Pancreas (tissue), 10 donors: ENCODE measurements at places on chromosomes 4 and X.

- no peak for DNase-seq
Measured at GRCh38 chr4:119804404-119804803, 175.8 kb upstream of the PDE5A start.

DNA sequence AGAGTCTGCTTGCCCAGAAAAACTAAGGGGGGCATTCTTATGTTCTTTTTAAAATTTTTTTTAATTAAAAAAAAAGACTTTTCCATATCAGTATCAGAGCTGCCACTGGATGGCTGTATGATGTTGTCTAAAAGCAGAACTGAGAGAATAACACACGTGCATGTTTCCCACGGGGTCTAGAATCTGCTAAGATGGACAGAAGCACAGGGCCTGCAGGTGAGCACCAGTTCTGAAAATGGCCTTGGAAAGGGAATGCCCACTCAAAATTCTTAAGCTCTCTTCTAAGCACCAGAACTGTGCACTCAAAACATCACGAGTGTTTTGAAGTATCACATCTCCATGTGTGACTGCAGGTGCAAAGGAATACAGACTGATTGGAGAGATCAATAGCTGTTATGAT lies 61.1 kb downstream of the ARAP2 start:
- peak; percentile 35 for DNase-seq

DNA sequence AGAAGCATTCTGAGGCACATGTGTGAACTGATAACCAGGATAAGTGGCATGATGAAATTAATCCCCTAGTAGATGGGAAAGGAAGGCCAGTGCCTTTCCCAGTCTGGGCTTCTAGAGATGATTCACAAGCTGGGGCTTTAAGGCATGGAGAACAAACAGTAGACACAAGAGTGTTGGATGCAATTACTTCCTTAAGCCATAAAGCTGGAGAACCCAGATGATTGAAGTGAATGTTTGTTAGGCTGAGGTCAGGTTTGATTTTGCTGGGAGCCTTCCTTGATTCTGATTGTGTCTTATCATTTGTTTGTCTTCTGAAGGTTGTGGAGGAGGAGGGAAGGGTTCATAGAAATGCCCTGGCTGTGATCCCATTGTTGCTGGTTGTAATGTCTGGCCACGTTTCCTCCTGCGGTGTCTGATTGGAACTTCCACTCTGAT lies 125.2 kb downstream of the NHS start:
- DNase-seq = no peak

DNA sequence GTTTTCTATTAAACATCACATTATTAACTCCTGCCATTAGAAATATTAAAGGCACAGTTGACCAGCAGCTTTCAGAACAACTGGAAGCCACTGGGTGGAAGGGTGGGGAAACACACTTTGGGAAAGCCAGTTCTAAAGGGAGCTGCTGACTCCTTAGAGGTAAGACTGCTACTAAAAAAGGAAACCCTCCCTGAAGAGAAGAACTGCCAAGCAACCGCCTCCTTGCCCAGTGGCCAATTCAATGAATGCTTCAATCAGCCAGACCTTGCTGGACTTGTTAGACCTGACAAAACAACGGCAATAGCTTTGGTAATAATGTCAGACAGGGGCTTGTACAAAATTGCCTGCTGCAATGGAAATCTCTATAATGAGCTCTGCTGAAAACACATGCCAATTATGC lies 15.6 kb downstream of the OPHN1 start:
- DNase-seq = no peak

- no peak for DNase-seq
Measured at GRCh38 chr4:122712782-122713181, 19.7 kb upstream of the BBS12 start.

DNA sequence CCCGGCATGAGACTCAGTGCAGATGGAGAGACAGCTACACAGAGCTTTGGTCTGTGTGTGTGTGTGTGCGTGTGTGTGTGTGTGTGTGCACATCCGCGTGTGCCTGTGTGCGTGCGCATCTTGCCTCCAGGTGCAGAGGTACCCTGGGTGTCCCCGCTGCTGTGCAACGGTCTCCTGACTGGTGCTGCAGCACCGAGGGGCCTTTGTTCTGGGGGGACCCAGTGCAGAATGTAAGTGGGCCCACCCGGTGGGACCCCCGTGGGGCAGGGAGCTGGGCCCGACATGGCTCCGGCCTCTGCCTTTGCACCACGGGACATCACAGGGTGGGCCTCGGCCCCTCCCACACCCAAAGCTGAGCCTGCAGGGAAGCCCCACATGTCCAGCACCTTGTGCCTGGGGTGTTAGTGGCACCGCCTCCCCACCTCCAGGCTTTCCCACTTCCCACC lies 14.3 kb downstream of the FGFR3 start:
- DNase-seq = peak; percentile 33

GRCh38 chr4:7828793-7829301 lies 110.8 kb downstream of the AFAP1 start:
- DNase-seq = no peak

- DNase-seq = no peak
Measured at GRCh38 chr4:89221167-89221867, 86.3 kb downstream of the GPRIN3 start.

GRCh38 chr4:25592736-25593135 lies 62.9 kb upstream of the SLC34A2 start:
- DNase-seq = no peak

GRCh38 chrX:70254063-70254400 lies 6.0 kb downstream of the P2RY4 start:
- DNase-seq = no peak

- no peak for DNase-seq
Measured at GRCh38 chr4:103201724-103202123, 3.6 kb upstream of the CENPE start.

DNA sequence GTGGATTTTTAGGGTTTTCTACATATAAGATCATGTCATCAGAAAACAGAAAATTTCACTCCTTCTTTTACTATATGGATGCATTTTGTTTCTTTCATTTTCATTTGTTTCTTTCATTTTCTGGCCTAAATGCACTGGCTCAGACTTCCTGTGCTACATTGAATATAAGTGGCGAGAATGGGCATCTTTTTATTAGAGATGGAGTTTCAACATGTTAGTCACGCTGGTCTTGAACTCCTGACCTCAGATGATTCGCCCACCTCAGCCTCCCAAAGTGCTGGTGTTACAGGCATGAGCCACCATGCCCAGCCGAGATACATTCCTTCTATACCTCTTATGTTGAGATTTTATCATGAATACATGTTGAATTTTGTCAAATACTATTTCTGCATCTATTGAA lies 61.8 kb downstream of the BRWD3 start:
- DNase-seq = no peak

- no peak for DNase-seq
Measured at GRCh38 chrX:57900975-57901374, 9.3 kb downstream of the ZXDA start.

DNA sequence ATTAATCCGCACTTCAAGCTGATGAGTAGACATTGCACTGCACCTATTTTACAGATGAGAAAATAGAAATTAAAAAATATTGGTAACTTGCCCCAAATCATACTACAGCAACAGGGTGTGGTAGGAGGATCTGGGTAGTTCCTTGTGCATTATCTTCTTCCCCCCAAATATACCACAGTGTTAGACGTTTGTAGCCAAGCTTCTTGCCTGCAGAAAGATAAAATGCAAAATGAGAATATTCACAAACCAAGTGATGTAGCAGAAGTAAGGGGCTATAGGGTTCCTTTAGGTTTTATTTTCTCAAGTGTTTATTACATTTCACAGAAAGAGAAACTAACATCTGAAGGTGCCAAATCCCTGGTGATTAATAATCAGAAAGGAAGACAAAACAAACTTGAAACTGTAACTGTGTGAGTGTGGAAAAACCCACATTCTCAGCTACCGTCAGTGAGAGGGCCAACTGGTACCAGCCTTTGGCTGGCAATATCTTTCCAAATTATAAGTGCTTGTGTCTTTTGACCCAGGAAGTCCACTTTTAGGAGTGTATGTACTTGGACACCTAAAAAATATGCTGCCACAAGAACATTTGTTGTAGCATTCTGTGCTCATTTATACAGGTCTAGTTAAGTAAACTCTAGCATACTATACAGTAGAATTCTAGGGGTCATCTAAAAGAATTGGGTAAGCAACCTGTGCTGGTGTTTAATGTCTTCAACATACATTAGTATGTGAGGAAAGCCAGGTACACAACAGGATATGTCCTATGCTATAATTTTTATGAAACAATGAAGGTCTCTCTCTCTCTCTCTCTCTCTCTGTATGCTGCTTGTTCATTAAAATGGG lies 6.7 kb upstream of the CD38 start:
- DNase-seq = no peak

- DNase-seq = no peak
Measured at GRCh38 chr4:41155194-41155830, 59.0 kb downstream of the APBB2 start.

GRCh38 chr4:109760682-109761081 lies 30.8 kb upstream of the PLA2G12A start:
- DNase-seq = no peak

DNA sequence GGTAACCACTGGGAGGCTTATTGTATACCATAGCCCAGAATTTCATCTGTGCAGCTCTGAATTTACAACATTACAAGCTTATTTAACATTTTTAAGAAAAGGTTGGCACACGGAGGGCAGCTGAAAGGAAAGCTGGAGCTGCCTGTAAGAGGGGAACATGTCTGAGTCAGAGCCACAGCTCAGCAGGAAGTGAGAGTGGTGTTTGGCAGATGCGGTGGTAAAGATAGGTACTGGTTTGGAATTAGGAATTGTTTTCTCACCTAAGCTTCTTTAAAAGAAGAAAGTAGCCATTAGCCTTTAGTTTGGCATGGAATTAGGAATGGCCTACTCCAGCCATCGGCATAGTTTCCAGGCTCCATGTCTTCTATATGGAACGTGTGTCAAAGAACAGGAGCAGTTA lies 172.5 kb upstream of the ANXA3 start:
- no peak for DNase-seq

DNA sequence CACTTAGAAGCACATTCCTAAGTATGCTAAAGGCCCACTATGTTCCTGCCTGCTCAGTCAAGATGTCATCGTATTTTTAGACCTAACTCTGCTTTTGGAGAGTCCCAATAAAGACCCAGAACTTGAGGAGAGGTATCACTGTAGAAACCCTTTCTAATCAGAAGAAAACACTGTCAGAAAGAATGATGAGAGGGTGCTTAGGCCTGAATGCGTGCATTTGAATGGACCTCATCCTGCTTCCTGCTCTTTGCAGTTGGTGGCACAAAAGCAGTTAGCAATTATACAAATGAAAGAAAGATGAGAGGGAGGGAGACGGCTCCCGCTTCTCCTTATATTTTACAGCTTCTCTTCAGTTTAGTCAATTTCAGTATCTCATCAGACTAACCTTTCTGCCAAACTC lies 987.2 kb downstream of the CCSER1 start:
- no peak for DNase-seq

DNA sequence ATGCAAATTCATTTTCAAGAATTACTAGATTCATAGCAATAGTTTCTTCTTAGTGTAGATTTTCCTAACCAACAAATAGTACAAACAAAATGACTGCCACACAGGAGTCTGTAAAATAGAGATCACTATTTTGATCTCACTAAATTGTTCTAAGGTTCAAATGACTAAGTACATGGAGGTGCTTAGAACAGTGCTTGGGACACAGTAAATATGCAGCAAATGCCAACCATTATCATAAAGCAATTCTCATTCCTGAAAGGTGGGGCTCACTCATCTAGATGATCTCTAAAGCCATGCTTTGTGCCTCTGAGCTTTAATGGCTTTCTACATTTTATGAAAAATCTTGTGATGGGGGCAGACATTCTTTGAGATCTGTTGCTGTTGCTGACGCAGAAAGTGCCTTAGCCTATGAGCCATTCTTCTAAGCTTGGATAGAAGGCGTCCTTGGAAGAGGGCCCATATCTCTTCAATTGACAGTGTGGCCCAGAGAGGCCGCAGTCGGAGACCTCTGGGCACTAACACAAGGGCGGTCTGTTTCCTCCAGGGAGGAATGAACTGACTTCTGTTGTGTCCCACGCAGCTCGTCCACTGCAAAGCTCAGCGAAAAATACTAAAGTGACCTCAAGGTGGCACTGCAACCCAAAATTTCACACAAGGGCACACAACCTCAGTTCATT lies 23.5 kb downstream of the TLR10 start:
- DNase-seq = peak; percentile 21

GRCh38 chrX:97452283-97452682 lies 568.6 kb downstream of the RPA4 start:
- no peak for DNase-seq

DNA sequence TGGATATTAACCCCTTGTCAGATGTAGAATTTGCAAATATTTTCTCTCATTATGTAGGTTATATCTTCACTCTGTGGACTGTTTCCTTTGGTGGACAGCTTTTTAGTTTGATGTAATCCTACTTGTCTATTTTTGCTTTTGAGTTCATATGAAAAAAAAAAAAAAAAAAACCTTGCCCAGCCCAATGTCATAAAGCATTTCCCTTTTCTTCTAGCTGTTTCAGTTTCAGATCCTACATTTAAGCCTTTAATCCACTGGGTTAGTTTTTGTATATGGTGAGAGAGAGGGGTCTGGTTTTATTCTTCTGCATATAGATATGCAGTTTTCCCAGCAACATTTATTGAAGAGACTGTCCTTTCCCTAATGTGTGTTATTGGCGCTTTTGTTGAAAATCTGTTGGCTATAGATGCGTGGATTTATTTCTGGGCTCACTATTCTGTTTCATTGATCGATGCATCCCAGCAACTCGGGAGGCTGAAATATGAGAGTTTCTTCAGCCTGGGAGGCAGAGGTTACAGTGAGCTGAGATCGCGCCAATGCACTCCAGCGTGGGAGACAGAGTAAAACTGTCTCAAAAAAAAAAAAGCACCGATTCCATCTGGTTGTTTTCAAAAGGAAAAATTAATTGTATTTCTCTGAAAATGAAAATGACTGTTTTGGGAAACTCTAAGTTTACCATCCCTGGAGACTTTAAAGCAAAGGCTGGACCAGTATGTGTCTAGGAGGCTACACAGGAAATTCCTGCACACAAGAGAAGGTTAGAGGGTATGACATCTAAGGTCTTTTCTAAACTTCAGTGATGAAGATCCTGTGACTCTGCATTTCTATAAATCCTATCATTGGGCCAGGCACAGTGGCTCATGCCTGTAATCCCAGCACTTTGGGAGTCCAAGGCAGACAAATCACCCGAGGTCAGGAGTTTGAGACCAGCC lies 35.6 kb downstream of the STEEP1 start:
- no peak for DNase-seq

DNA sequence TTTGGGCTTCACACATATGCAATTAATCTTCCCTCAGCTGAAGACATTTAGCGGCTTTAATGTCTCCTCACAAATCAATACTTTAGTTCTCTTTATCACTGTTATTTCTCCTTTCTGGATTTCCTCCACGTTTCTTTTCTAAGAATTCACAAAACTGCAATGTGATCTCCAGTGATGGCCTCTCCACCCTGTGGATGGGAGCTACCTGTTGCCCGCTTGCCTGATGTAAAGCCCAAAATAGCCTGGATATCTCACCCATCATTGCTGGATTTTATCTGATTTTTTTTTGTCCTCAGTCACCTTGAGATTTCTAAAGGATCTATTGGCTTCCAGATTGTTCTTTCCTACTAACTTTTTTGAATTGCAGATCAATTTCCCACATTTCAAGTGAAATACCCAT lies 129.3 kb upstream of the FAM241A start:
- DNase-seq = no peak

- DNase-seq = no peak
Measured at GRCh38 chr4:181599134-181599533, 644.1 kb upstream of the TENM3 start.
